Calu3 (cell line): ENCODE measurements at places on chromosomes 2 and 18. TPM values are rescaled to one million over a fixed set of nuclear protein-coding genes. Genes with fewer than 3 reads are reported as not detected.

COL4A3 gene
- total RNA-seq = 17.6 and 20.2 TPM in 2 replicates

CFAP65 gene
- total RNA-seq = 0.68 and 1.3 TPM in 2 replicates

POTEI gene
- not detected in 2 replicates for total RNA-seq

TUBA4A gene
- 68.8 and 97.9 TPM in 2 replicates for total RNA-seq

DNA sequence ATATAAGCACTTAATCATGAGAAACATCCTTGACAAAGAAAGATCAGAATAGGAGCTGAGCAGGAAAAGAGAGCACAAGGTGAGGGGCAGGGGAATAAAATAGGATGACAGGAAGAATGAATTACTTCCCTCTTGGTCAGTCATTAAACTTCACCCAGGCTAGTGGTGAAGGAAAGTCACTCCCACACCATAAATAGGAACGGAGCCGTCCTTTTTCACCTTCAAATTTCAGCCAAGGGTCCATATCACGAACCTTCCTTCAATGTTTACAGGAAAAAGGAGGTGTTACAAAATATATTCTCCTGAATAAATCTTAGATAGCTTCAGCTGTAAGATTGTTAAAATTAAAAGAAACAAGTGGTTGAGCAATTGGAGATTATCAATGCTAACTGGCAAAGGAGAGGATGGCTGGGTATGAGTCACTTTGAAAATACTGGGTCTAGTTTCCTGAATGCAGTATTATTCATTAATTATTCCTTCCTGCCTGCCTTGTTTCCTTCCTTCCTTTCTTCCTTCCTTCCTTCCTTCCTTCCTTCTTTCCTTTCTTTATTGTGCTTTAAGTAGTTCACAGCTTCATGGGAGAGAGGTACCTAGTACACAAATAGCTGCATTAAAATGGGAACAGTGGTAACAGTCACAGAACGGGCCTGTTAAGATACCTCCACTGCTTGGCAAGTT lies 292.3 kb upstream of the ID2 start:
- H3K27ac ChIP-seq = peak overlapping the region; percentile 58
- H3K4me3 ChIP-seq = no peak overlapping the region
- peaks cover 18% of the 10 kb centered on the region for H3K4me1 ChIP-seq
- no peaks in the 10 kb centered on the region for H3K27me3 ChIP-seq

DNA sequence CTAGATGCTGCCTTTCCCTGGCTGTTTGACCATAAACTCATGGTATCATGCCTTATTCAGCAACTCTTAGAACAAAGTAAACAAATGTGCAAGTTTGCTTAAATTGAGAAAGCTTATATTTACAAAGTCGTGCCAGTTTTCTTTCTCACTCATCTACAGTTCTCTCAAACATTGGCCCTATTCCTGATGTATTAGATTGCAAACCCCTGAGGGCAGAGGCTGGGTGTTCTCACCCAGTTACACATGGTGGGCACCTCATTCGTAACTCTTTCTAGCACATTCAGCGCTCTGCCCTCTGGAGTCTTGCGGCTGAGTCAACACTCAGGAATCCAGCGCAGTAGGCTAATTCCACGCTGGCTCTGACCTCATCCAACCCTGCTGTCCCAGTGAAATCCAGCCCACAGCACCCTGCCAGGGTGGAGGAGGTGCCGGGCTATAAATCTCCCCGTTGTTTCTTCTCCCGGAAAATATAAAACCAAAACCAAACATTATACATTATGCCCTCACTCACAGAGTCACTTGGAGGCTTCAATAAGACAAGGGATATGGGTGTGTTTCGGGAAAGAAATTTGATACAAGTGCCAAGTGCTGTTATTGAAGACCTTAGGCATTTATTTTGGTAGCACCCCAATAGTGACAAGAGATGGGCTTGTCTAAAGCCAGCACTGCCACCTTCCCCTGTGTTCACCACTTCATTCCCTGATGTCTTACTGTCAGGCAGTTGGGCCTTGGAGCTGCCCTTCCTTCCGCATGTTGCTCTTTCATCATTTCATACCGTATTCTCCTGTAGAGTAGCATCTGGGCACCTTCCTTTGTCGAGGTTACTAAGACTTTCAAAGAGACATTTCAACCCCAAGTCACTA lies 287.4 kb downstream of the PRKCE start:
- H3K27me3 ChIP-seq = no peaks in the 10 kb centered on the region
- peak overlapping the region; percentile 58 for H3K27ac ChIP-seq
- peaks cover 46% of the 10 kb centered on the region for H3K4me1 ChIP-seq
- H3K36me3 ChIP-seq = peaks cover 1% of the 10 kb centered on the region
